ENCODE measurements at places on chromosomes 6 and 20.
A peak's percentile ranks its signal among the peaks of the same experiment; 100 is the strongest.

- DNase-seq, result no peak
Observed at GRCh38 chr6:139736325-139736906, 362.0 kb upstream of the CITED2 start.

DNA sequence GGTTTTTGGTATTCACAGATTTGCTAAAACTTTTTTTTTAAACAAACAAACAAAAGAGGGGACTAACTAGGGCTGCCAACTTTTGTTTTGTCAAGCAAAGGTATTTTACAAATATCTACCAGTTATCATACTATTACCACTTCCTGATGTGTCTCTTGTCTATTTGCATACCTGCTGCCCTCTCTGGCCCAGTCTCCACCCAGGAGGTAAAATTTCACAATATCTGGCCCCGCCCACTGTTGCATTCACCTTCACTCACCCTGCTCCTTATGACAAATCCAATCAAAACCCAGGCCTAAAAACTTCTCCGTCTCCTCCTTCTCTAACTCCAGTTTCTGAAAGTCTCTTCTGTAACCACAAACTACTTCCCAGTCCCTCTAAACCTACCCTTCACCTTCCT is 82.2 kb downstream of the TRERF1 start:
- peak; percentile 48 for DNase-seq

DNA sequence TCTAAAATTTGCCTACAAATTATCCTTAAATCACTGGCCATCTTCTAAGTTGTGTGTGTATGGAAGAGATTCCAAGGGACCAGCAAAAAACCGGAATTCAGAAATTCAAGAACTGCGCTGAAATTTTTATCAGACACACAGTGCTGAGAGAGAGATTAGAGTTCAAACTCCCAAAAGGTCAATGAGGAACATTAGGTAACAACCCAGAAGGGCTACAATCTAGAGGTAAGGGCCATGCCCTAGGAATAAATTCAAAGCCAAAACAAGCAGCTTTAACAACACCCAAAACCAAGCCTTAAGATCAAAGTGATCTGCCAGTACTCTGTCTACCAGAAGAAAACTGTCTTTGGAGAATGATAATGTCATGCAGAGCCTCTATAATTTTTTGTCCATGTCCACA is 17.8 kb downstream of the SRSF12 start:
- no peak for DNase-seq

DNA sequence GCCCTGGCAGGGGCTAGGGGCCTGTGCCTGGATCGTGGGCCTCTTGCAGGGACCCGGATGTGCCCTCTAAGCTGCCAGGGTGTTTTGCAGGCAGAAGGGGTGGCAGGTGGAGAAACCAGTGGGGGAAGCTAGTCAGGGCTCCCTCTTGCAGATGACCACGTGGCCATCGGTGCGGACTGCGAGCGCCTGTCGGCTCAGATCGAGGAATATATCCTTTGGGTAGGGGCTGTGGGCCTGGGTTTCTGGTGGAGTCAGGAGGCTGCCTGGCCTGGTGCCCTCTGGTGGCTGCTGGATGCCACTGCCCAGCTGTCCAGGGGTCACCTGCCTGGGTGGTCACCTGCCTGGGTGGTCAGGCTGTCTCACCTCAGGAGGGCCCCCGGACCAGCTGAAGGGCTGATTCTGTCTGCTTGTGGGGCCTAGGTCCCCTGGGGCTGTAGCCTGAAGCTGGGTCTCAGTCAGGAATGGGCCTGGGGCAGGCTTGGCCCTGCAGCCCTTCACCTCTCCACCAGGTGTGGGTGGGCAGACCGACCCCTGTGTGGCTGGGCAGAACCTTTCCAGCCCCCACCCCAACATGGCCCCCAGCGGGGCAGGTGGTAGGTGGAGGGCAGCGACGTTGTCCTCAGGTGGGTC is 6.7 kb downstream of the TCEA2 start:
- DNase-seq, result peak; percentile 29

DNA sequence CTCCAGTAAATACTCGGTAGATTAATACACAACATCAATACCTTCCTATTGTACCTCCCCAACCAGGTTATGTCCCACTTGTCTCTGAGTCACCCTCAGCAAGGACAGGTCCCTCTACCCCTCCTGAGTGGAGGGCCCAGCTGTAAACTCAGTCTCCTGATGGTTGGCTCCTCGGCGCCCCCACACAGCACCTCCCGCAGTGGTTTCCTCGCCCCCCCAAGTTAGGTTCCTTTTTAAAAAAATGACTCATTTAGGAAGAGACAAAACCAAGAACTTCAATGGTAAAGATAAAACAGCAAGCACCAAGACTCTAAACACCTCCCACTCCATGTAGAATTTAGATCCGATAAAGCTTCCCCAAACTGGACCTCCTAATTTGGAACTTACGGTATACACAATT is 83.5 kb downstream of the TRERF1 start:
- peak; percentile 40 for DNase-seq

DNA sequence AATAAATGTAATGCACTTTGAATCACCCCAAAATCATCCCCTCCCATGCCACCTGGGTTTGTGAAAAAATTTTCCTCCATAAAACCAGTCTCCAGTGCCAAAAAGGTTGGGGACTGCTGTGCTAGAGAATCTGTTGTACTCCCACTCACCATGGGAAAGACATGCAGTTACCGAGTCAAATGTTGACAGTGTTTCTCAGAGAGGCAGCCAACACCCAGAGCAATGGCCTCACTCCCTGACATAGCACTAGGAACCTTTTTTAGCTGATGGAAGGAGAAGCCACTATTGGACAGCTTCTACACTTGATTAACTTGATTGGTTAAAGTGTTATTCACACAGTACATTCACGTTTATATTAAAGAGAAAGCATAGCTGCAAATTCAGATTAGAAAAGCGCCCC is 59.8 kb upstream of the MANEA start:
- DNase-seq, result no peak

DNA sequence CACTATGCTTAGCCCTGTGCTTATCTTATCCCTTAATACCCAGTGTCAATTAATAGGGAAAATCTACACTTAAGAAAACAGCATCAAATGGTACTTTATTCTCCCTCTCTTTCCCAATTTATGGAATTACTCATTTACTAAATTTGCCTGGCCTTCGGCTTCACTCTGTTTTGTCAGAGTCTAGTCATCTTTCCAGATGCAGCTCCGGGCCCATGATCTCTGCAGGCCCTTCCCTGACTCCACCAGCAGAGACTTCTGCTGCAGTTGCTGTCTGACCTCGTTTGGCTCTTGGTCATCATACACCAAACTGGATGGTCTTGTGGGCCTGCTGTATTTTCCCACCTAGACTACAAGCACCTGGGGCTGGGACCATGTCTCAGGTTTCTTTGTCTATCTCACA is 27.4 kb downstream of the MRS2 start:
- DNase-seq, result no peak

DNA sequence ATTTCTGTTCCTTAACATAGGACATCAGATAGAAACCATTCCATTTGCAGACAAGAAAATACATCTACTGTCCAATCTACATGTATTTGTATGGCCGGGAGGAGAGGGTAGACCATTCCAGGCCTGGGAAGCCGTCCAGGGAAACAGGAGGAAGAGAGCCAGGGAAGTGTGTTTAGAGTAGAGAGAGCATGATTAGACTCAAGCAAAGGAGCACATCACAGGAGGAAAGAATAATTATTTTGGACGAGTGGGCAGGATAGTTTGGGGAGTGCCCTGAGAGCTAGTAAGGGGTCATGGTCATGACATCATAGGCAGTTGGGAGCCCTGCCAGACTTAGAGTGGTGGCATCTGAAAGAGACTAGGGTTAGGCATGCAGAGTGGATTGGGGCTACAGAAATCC is 250.0 kb downstream of the HIVEP2 start:
- no peak for DNase-seq

DNA sequence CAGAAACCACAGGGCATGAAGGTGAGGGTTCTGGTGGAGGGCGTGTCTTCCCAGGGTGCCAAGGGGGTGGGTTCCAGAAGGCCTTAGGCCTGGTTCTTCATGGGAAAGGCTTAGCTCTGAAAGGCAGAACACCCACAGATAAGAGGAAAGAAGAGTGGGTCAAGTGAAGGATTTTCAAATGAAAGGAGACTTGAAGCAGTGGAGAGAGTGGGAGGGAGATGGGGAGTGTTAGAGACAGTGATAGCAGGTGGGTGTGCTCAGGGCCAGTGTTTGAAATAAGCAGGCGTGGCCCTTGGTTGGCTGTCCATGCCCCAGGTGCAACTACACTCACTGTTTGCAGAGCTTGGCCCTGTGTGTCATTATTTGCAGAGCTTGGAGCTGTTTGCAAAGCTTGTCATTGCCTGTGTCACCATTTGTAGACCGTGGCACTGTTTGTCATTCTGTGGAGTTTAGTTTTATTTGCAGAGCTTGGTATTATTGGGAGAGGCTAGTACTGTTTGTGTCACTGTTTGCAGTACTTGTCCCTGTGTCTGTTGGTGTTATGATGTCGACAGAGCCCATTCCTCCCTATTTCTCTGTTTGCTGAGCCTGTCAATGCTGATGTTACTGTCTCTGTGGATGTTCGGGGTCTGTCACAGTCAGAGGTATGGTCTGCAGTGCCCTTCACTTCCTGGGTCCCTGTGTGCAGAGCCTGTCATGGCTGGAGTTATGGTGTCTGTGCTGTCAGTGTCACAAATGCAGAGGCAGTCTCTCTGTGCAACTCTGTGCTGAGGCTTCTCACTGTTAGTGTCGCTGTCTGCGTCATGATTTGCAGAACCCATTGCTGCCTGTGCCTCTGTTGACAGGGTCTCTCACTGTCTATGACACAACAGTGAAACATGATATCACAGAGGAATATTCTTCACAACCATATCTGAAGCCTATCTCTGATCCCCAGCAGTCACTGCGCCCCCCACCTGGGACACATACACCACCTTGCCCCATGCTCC is 127.7 kb upstream of the LRFN2 start:
- DNase-seq, result no peak

GRCh38 chr20:31547720-31548298 is 33.6 kb downstream of the HM13 start:
- DNase-seq, result no peak

DNA sequence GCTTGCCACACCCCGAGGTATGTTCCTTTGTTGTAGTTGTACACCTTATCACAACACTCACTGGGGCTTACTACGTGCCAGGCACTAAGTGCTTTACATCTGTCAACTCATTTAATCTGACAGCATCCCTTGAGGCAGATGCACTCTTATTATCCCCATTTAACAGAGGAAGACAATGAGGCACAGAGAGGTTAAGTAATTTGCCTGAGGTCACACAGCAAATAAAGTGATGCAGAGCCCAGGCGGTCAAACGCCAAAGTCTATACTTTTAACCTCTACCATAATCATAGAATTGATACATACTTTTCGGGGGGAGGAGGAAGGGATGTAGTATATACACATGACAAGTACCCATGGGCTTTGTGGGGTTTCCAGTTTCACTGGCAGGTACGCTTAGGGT is 37.7 kb downstream of the MDFI start:
- DNase-seq, result no peak
